Activated T-cell treated with anti-CD3 and anti-CD28 coated beads, Interleukin-2, amount 50 U/mL, for 24 hours (primary cell): ENCODE measurements at places on chromosomes 6 and 20.

- DNase-seq: no peak
These were observed 95.3 kb downstream of the CLVS2 start for GRCh38 chr6:123091091-123091895.

GRCh38 chr6:27866357-27867050, 45.7 kb downstream of the OR2B2 start:
- DNase-seq: no peak

GRCh38 chr6:19538096-19538495, 299.1 kb upstream of the ID4 start:
- no peak for DNase-seq

GRCh38 chr6:23823421-23823820, 302.6 kb upstream of the NRSN1 start:
- no peak for DNase-seq

- no peak for DNase-seq
These were observed 49.6 kb downstream of the SLC2A12 start for GRCh38 chr6:134002821-134003220.

GRCh38 chr6:25042984-25043725, 107.4 kb upstream of the RIPOR2 start:
- no peak for DNase-seq

DNA sequence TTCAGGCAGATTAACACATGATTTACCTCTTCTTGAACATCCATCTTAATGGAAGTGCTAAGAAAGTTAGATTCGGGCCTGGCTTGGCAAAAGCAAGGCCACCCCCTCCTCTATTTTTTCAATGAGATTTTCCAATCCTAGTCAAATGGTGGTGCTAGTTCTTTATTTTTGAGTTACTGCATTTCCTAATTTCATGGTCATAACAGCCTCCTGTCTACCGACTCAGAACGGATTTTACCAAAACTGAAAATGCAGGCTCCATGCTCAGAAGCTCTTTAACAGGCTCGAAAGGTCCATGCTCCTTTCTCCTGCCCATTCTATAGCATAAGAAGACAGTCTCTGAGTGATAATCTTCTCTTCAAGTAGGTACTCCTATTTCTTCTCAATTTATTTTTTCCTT, 117.2 kb upstream of the ESR1 start:
- DNase-seq: no peak

- DNase-seq: no peak
These were observed 66.0 kb upstream of the KIF16B start for GRCh38 chr20:16639027-16639941.

DNA sequence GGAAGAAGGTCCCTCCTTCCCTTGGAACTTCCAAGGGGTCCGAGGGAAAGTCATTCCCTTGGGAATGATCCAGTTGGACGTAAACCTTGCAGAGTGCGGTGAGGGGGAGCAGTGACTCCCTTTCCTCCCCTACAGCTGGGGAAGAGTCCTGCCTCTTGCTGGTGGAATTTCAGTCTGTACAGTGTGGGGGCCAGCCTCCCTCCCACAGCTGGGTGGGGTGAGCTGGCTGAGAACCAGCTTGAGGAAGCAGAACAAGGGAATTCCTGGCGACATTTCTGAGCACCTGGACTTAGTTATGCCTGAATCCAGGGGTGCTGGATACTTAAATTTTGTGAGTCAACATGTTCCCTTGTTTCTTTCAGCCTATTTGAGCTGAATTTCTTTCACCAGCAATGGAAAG, 152.0 kb downstream of the ANKRD60 start:
- no peak for DNase-seq

DNA sequence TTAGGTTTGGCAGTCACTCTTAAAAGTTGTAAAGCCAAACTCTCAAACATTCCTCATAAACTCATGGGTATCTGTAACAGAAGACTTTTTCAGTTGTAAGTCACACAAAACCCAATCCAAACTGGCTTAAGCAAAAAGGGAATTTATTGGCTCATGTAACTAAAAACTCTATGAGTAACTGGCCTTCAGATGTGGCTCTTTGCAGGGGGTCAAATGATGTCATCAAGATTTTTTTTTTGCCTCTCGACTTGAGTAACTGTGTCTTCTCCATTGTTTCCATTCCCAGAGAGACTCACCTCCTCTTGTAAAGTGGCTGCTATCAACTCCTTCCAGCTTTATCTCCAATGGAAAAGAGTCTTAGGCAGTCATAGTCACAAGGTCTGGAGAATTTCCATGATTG, 645.0 kb downstream of the DHX35 start:
- DNase-seq: no peak

DNA sequence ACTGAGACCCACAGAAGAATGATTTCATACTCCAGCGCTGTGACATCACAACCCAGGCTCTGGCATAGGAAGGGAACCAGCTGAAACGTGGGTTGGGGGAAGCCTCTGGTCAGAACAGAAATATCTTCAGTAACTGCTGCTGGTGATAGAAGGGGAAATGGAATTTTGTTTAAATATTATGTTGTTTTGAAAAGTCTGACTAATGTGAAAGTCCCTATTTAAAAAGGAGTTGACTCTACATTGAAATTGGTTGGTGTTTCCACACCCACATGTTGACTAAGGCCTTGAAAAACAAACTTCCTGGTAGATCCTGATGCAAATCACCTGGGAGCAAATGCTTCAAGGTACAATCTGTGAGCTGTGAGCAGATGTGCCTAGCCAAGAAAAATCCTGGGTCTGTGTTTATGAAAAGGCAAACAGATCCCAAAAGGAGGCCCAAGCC, 24.5 kb upstream of the TCP11 start:
- no peak for DNase-seq

- no peak for DNase-seq
These were observed 14.5 kb upstream of the TRIM39 start for GRCh38 chr6:30312266-30312665.

GRCh38 chr20:20366551-20366875, 1.4 kb upstream of the INSM1 start:
- no peak for DNase-seq

GRCh38 chr6:40719671-40720374, 132.7 kb upstream of the LRFN2 start:
- DNase-seq: no peak

DNA sequence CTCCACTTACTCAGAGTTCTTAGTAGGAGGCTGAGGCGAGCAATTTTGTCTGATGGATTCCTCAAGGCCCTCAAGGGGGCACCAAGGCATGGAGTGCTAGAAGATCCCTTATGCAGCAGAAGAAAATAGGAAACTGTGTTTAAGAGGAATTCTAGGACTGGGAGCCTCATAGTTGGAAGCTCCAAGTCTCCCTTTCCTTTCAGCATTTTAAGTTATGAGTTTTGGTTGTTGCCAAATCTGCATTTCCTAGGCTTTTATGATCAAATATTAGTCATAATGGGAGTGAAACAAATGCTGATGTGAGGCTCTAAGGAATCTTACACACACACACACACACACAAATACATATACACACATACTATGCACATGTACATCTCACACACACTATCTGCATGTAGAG, 714.0 kb downstream of the UTRN start:
- no peak for DNase-seq

GRCh38 chr6:9924971-9925370, 489.9 kb downstream of the TFAP2A start:
- no peak for DNase-seq

- DNase-seq: no peak
These were observed 434.2 kb downstream of the NKAIN2 start for GRCh38 chr6:124237911-124238310.

DNA sequence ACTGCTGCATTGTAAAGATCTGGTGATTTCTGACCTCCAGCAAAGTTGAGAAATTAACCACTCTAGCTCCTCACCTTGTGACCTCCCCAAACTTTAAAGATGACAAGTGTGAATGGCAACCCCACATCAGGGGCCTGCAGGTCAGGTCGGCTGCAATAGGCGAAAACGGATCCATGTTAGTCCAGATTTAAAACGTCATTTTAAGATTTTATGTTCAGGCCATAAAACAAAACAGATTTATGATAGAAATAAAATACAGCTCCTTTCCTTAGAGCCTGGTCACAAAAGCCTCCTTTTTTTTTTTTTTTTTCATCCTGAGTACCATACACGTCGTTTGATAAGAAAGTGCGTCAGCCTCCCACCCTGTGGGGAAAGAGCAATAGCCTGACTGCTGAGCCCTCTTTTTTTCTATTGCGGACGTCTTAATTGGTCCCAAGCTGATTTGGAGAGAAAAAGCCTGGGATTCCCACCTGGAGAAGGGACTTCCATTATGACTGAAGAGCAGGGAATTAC, 519.2 kb upstream of the NOX3 start:
- DNase-seq: no peak

- no peak for DNase-seq
These were observed 88.3 kb downstream of the CD24 start for GRCh38 chr6:106886081-106886843.

DNA sequence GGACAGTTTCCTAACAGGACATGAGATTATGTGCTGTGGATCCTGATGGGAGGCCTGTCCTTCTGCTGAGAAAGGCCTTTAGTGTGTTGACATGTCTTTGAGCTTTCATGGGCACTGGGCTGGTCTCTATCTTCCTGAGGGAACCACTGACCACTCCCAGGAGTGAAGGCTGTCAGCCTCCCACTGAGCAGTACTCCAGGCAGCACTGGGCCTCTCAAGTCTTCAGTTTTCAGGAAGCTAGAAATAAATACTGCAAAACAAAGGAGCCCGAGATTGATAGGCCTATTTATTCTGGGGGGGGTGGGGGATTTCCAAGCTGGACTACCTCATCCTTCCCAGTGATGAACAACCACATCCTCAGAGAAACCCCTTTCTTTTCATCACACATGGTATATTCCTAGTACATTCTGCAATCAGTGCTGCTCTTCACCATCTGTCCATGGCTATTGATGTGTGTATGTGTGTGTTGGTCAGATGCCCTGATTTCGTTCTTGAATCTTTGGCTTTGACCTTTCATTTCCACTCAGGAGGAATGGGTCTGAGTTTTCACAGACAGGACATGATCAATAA, 180.9 kb upstream of the SPTLC3 start:
- no peak for DNase-seq

DNA sequence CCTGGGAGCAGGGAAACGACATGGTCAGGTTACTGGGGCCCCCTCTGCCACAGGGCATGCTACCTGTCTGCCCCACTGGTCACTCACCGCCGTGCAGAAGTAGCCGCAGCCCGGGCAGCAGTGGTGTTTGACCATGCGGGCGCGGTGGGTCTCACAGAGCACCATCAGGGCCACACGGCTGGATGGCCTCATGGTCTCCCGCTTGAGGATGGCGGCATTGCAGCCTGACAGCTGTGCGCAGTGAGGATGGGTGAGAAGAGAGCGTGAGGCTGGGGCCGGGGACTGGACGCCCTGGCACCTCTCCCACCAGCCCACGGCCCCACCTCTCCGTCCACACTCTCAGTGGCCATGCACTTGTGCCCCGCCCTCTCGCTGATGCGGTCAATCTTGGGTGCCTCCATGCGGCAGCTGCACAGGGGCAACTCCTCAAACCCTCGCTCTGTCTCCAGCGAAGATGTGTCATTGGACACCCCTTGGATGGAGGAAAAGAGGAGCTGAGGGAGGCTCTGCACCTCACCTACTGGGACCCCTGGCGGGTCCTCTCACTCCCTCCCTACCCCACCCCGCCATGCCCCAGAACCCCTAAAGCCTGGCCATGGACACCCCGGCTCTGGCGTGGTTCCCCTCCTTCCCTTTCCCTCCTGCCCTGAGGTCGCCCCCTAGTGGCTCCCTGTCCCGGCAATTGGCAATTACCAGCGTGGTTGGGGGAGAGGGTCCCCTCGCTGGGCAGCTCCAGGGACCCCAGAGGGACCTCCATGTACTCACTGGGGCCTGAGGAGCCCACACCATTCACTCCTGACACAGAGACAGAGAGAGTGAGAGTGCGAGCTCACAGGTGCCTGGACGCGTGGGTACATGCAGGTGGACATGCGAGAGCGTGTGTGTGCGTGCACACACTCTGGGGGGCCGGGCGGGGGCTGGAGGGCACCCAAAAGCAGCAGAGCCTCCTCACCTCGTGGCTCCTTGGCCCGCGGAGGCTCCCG, 8.9 kb downstream of the EHMT2 start:
- peak; percentile 74 for DNase-seq

DNA sequence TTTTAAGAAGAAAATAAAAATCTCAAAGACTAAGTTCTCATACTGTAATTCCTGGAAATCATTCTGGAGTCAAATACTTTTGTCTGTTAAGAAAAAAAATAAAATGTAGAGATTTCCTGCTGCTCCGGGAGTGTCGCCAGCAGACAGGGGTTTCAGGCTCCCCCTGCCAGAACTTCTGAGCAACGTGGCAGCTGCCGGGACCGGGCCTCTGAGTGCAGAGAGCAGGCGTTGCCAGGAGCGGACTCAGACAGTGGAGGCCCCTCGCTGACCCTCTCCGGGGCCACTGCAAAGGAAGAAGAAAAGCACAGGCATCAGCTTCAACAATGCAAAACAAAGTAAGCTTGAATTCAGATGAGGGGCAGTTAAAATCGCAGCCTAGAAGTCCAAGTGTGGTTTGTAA, 95.5 kb downstream of the THBS2 start:
- DNase-seq: no peak

DNA sequence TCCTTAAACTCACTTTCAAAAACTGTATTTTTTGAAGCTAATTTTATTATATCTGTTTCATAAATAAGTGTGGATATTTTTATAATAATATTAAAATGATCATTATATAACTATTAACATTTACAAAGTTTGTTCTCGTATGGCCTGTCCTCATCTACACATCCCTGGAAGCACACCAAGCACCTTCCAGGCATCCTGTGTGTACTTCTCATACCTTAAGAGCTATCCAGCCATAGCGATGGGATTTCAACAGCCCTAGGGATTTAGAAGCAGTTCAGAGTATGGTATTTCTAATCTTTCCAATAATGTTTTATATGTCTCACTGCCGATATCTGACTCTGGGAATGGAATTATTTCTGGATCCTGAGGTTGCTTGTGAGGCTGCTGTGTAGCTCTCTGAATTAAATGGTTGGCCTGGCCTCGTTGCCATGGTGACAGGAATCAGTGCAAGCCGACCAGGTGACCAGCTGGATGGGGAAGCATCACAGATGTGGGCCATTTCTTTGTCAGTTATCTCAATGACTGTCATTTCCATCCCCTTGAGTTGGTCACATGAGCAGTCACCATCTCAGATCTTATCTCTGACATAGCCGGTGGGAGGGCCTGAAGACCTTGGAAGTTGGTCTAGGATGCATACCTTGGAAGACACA, 265.2 kb upstream of the RIN2 start:
- no peak for DNase-seq

- no peak for DNase-seq
These were observed 323.3 kb upstream of the NT5E start for GRCh38 chr6:85126485-85127167.

- DNase-seq: no peak
These were observed 344.5 kb downstream of the KIF16B start for GRCh38 chr20:16228722-16229121.

- DNase-seq: no peak
These were observed 260.6 kb downstream of the GMPR start for GRCh38 chr6:16498957-16499356.

- DNase-seq: no peak
These were observed 61.4 kb upstream of the IL20RA start for GRCh38 chr6:137106183-137106582.
